Vagina (tissue), 2 donors: ENCODE measurements at places on chromosomes 4 and X.

- DNase-seq = no peak
Measured at GRCh38 chrX:117120700-117121099, 657.9 kb upstream of the CT83 start.

DNA sequence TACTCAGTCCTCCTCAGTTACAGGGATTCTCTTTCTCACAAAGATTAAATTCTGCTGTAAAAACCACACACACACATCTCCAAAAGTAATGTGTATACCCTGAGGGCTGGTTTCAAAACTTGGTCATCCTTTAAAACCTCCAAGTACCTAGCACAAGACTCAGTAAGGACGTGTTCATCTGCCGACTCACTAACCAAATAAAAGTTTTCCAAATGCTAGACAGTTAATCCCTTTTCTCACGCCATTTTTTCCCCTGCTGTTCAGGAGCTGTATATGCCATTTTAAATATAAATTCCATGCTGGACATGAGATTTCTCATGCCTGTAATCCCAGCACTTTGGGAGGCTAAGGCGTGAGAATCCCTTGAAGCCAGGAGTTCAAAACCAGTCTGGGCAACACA lies 3.9 kb upstream of the SAT1 start:
- no peak for DNase-seq

DNA sequence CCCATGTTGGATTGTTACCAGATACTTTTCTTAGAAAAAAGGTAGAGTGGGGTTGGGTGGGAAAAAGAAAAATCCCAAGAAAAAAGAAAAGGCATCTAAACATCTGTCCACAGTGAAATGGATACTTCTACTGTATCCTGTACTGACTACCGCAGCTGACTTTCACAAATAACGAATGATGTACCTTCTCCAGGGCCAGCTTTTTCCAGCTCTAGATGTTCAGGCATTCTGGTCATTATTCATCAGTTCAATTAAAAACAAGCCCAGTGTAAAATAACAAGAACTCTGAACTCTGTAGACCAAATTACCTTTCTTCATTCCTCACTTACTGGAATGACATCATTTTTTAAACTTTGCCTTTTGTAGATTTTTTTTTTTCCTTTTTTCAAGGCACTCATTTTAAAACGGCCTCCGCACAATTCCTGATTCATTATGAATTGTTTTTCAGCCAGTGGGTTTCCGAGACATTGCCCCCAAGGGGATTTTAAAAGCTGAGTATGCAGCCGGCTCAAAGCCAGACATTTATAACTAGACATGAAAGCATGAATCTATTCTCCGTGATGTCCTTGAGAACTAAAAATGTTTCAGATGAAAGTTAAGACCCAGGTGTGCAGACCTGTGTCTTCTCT lies 113.5 kb downstream of the PRKX start:
- no peak for DNase-seq

- DNase-seq = no peak
Measured at GRCh38 chr4:48633657-48634056, 143.6 kb downstream of the ZAR1 start.

DNA sequence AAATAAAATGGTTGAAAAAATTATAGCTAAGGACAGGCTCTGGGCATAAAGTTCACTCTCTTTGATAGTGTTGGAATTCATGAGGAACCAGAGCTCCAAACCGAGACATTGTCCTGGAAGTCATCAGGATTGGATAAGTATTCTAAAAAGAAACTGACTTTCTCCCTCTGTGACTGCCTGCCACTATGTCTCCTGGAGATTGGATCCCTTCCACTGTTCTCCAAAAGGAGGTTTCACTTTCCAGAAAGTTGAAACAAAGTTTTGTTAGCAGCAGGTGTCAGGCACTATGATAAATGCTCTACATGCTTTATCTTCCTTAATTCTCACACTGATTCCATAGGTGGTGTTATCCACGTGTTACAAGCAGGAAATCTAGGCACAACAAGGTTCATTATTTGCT lies 16.8 kb downstream of the BANK1 start:
- no peak for DNase-seq

DNA sequence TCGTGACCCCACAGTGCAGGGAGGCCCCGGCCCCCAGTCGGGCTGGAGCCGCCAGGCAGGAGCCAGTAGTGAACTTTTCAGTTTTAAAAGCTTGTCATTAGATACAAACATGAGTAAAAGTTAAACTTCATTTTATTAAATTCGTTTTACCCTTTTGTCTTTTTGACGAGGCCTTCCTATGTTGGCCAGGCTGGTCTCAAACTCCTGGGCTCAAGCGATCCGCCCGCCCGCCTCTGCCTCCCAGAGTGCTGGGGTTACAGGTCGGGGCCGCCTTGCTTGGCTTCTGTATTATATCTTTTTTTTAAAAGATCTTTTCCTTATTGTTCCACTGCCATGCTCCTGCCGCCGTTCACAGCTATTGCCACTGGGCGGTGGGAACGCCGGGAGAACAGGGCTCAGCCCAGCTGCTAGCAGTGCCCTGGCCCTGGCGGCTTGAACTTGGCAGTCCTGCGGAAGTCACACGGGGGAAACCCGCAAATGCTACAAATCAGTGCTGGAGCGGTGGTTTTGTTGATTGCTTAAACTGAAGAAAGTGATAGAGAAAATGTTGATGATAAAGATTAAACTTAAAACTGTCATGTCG lies 968 bp upstream of the NELFA start:
- DNase-seq = no peak

- DNase-seq = no peak
Measured at GRCh38 chrX:43345166-43345565, 310.9 kb upstream of the MAOA start.

DNA sequence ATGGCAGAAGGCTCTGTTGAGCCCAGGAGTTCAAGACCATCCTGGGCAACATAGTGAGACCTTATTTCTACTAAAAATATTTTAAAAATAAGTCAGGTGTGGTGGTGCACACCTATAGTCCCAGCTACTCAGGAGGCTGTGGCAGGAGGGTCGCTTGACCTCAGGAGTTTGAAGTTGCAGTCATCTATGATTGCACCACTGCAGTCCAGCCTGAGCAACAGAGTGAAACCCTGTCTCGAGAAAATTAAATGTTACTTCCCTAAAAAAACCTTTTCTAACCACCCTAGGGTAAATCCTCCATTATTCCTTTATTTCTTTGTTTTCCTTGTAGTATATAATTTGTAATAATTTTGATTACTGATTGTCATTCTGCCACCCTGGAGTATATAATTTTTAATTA lies 7.9 kb downstream of the FAM200B start:
- no peak for DNase-seq

- no peak for DNase-seq
Measured at GRCh38 chrX:367866-368265, 18.8 kb downstream of the PPP2R3B start.

DNA sequence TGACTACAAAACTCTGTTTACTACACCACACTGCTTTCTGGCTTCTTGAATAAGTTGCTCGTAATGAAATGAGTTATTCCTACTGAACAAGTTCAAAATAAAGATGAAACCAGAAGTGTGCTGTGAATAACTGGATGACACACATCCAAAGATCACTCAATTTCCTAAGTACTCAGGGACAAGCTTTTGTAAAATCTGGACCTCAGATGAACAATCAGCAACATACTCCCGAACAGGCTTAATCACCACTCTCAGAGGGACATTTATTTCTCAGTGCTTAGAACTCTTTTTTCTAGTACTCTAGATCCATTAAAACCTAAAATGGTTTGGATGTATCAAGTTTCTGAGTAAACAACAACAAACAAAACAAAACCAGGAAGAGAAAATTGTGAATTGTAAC lies 61.5 kb upstream of the EXOC1L start:
- no peak for DNase-seq

DNA sequence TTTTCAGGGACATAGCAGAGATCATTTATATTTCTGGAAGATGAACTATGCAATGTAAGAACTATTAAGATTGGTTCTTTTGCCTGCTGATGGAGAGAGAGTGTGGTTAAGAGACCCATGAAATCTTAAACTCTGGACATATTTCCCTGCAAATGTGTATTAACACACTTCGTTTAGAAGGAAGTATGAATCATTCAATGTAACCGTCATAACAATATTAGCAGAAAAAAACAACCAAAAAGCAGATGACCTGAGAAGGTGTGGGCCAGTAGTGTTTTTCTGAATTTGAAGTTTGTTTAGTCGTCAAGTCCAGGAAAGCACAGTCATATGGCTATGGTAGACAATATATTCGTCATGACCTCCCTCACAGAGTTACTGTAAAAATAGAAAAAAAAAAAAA lies 2.5 kb upstream of the TMPRSS11D start:
- no peak for DNase-seq

DNA sequence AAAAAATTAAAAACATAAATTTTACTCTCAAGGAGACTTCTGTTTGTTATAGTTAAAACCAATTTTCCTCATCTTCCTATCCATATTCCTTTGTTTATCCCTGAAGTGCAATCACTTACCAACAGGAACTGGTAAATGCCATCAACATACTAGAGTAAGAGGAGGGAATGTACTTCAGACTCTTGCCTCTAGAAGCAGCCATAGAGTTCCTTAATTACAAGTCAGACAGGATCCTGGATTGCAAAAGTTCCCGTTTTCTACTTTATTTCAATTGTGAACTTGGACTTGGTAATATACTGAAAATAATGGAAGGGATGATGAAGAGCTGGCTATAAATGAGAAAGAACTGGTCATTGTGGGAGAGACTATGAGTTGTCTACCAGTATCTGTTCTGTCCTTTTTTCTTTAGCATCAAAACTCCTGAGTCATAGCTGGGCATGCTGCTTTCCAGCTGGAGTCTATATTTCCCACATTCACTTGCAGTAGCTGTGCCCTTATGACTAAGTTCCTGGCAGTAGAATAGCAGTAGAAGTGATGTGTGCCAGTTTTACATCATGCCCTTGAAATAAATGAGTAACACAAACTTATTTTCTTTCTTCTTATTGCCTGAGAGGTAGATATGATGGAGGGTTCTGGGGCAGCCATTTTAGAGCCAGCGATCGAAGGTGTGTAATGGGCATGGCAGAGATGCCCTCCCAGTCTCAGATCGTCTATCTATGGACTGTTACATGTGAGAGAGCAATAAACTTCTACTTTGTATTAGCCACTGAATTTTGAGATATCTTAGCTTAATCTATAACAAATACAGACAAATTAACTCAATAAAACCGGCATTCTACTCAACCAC lies 26.8 kb upstream of the SPARCL1 start:
- no peak for DNase-seq

DNA sequence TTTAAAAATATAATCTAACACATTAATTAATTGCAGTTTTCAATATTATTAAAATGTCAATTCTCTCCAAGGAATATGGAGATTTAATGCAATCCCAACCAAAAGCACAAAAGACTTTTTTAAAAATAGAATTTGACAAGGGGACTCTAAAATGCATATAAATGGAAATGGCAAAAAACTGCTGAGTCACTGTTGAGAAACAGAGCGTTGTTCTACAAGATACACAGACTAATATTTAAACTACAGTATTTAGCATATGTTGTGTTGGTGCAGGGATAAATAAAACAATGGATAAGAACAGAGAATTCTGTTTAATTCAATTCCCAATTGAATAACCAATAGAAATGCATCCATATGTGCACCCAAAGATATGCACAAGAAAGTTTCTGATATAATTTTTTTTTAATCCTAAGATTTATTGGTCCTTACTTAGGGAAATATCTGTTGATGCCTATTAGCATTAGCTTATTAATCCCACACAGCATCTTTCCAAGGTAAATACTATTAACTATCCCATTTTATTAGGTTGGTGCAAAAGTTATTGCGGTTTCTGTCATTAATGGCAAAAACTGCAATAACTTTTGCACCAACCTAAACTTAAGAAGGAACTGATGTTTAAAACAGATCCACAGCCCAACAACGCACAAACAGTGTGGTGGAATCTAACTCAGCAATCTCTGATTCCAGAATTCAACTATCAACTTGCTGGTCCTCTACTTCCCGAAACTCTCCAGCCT lies 86.8 kb upstream of the VEGFC start:
- no peak for DNase-seq

DNA sequence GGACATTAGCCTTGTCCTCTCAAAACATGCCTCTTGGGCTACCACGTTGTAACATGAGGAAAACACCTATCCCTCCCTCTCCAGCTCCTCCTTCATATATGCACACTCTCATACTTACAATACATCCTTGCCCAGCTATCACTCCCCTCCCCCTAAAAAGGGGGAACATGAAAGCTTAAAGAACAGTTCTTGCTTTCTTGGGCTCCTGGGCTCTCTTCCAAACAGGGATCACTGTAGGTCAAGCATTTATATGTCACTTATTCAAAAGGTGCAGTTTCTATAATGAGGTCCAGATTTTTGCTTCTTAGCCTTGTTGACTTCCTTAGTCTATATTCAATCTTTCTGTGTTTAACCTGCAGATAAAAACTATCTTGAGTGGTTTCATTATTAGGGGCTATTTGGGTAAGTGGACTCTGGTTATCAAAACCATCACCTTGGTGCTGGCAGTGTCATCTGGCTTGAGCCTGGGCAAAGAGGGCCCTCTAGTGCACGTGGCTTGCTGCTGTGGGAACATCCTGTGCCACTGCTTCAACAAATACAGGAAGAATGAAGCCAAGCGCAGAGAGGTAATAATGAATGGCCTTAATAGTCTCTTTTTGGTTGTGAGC lies 119.4 kb downstream of the AKAP4 start:
- no peak for DNase-seq

GRCh38 chrX:138756234-138756633 lies 44.7 kb upstream of the FGF13 start:
- DNase-seq = no peak

DNA sequence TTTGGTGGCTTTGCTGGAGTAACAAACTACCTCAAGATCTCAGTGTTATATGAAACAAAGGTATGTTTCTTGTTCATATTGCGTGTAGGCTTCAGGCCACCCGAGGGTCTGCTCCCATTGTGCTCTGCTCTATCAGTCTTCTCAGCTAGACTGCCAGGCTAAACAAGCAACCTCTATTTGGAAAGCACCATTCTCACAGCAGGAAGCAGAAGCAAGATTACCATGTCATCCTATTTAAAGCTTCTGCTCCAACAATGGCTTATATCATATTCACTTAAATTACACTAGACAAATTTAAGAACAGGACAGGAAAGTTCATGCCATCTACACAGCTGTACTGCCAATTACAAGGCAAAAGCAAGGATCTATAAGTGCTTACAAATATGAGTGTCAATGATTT lies 385.8 kb downstream of the PPARGC1A start:
- no peak for DNase-seq

GRCh38 chr4:140213749-140214148 lies 59.8 kb upstream of the MAML3 start:
- no peak for DNase-seq

DNA sequence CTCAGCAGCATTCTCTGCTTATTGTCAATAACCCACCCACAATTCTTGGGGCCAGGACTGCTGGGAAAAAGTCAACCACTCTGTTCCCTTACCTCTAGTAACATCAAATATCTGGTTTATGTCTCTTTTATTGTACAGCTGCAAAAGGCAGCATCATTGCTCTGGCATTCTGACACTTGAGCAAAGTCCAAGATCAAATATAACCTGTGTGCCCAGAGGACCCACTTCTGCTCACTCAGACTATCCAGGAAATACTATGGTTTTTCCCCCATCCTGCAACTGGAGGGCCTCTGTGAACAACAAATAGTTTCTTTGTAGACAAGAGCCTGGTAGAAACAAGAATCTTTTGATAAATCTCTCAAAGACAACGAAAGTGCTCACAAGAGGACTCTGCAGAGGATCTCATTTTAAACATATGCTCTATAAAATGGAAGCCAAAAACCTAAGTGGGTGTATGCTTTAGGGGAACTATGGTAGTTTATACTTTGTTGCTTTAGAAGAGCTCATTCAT lies 154.7 kb downstream of the RAB28 start:
- no peak for DNase-seq
